ENCODE measurements at places on chromosomes 12 and 14.

GRCh38 chr12:92055877-92056276, 89.8 kb downstream of the BTG1 start:
- DNase-seq: no peak

GRCh38 chr14:96929950-96930349, 132.8 kb downstream of the VRK1 start:
- DNase-seq: no peak

DNA sequence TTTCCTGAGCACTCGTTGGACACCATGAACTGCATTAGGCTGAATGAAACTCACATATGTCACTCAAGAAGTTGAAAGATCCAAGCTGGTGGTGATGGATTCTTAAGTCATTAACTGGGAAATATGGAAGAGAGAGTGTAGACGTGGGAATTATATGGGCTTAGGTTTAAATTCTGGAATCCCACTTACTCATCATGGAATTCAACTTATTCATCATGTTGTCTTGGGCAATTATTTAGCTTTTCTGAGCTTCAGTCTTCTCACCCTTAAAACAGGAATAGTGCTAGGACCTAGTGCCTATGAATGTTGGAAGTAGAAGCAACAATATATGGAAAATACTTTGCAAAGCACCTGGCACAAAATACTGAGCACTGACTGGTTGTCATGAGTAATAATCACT, 292.4 kb upstream of the TBX3 start:
- DNase-seq: no peak

DNA sequence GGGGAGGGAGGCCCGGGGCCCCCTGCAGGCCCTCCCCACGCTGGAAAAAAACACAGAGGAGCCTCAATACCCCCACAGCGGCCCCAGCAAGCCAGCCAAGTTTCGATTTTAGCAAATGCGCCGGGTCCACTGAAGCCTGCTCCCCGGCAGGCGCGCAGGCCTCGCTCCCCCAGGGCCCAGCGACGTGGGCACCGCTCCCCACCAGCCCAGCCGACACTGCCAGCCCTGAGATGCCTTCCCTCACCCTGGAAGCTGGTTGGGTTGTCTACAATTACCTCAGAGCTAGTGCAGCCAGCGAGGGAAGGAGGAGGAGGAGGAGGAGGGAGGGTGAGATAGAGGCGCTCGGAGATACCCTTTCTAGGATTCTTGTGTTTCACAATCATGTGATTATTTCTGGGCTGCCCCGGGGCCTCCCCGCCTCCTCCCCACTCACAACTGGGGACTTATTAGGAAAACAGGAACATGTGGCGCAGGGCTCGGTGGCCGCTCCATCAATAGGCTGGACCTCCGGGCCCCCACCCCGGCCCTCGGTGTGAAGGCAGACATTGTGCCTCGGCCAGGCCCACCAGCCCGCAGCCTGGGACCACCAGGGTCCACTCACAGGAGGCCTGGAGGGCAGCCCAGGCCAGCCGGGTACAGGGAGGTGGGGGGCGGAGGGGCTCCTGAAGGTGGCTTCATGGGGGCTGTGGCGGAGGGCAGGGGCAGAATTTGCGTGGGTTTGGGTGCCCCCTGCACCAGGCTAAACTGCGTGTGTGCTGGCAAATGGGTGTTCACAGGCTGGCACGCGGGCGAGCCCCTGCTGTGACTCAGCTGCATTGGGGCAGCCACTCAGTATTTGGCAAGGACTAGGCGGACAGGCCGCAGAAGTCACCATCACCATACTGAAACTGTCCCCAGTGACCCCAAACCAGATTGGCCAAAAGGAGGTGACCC, 109.9 kb downstream of the NCOR2 start:
- peak; percentile 90 for DNase-seq

GRCh38 chr12:58804749-58805148, 115.6 kb downstream of the LRIG3 start:
- DNase-seq: no peak

DNA sequence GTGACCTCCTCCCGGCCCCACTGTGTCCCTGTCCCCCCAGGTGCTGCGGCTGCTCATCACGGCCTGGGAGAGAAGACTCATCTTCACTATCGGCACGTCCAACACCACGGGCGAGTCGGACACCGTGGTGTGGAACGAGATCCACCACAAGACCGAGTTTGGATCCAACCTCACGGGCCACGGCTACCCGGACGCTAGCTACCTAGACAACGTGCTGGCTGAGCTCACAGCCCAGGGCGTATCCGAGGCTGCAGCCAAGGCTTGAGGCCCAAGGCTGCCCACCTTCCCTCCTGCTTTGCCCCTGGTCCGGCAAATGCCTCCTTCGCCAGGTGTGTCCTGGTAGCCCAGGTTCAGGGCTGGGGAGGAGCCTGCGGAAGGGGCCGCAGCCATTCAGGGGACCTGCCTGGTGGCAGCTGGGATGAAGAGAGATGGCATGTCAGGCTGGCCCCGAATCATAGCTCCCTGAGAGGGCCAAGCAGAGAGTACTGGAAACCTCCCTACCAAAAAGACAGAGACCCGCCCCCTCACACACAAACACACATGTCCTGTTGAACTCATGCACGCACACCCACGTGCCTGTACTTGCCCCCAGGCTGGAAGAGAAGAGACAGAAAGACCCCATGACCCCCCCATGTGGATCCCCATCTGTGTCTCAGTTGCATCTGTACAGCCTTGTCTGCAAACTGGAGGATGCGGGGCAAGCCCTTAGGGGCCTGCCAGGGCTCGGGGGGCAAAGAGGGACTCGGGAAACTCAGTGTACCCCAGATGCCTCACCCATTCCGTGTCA, 38.7 kb downstream of the RASAL1 start:
- no peak for DNase-seq

GRCh38 chr14:87971010-87971409, 22.0 kb downstream of the GALC start:
- no peak for DNase-seq

DNA sequence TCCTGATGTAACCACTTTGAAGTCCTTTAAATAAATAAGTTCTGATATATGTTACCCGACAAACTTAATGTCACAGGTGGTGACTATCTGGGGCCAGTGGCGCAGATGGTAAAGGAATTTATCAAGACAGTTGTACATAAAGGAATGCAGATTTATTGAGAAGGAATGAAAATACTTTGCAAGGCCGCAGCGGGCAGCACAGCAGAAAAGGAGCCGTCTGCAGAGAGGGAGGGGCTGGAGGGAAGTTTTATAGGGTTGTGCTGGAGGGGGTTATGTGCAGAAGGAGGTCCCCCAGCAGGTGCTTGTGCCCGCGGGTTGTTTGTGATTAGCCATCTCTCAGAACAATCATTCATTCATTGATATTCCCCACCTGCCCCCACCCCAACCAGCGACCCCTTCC, 17.4 kb downstream of the GPRC5D start:
- no peak for DNase-seq

DNA sequence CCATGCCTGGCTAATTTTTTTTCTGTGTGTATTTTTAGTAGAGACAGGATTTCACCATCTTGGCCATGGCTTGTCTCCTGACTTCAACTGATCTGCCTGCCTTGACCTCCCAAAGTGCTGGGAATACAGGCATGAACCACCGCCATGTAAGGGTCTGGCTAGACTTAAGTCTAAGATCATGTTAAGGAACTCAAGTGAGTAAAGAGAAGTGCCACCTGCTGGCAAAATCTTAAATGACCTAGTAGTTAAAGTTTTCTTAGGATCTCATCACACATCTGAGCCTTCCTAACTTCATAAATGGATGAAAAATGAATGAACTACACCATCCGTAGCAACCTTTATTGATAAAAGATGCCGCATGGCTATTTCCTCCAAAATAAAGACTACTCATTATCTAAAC, 1.7 kb upstream of the C12orf56 start:
- peak; percentile 31 for DNase-seq

DNA sequence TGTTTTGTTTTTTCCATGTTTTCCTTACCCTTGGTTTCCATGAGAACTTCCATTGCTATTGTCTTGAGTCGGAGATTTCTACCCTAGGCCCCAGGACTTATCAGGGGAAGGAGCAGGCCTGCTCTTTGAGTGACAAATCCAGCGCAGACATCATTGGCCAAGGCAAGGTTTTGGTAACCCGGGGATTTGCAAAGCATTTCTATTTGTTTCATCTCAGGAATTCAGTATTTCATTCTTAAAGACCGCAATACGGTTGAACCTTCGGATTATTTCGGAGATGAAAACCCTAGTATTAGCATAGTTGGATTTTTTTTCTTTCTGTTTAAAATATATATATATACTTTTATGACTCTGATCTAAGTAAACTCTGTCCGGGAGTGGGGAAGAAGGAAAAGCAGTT, 62.0 kb downstream of the TMEM132C start:
- DNase-seq: no peak

DNA sequence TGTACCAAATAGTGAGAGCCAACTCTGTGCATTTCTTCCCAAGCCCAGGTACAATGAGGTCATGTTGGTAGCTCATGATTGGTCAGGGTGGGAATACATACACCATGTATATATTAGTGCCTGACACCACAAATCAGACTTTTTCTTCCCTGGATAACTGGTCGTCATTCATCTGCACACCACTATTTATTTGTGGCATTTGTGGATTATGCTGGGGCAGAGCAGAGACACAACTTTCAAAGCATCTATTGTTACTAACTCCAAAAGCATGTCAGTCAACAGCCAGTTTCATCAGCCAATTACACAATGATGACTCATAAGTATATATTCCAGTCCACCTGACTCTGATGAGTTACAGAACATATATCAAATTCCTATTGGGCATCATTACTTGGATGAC, 181.7 kb downstream of the ADAMTS20 start:
- DNase-seq: no peak

DNA sequence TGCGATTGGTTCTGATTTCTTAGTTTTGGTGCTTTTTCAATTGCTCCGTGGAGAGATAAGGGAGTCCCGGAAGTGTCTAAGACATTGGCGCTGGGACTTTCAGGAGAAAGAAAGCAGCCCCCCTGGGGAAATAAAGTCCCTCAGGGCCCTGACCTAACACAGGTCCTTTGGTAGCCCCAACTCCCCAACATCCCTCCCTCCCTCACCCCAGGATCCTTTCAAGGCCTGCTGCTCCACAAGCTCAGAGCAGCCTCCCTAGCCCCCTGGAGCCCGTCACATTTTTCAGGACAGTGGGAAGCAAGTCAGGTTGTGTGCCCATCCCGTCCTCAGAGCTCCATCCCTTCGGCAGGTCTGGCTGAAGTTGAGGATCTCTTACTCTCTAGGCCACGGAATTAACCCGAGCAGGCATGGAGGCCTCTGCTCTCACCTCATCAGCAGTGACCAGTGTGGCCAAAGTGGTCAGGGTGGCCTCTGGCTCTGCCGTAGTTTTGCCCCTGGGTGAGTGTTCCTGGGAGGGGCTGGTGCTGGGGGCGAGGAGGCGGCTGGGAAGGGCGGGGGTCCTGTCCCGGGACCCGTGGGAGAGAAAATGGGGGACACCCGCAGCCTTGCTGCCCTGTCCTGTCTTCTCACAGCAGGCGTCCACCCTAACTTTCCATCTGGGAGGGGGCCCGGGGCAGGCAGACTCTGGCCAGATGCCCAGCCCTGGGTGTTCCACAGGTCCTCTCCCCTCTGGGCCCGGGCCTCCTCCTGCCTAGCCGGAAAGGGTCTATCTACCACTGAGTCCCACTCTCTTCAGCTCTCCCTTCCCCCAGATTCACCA, 950 bp downstream of the IFI27 start:
- no peak for DNase-seq

DNA sequence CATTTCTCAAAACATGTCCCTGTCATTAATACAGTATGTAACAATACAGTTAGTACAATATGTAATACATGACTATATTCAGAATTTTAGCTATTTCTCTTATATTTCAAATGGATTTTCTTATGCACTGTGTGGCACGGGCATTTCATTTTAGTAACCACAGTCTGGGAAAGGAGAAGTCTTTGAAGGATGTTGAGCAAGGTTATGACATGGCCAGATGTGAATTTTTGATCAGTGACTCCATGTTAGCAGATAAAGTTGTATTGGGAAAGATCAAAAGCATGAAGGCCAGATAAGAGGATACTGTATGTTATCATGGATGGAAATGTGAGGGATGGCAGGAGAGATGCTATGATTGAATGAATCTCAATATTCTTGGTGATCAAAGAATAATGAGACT, 285.2 kb downstream of the NAV3 start:
- DNase-seq: peak; percentile 49

- DNase-seq: peak; percentile 11
These were observed 134.2 kb downstream of the SMOC1 start for GRCh38 chr14:70013271-70013873.

- DNase-seq: no peak
These were observed 140.6 kb downstream of the ITPR2 start for GRCh38 chr12:26692407-26692806.

- DNase-seq: no peak
These were observed 37.3 kb upstream of the ZDHHC17 start for GRCh38 chr12:76726626-76727025.

DNA sequence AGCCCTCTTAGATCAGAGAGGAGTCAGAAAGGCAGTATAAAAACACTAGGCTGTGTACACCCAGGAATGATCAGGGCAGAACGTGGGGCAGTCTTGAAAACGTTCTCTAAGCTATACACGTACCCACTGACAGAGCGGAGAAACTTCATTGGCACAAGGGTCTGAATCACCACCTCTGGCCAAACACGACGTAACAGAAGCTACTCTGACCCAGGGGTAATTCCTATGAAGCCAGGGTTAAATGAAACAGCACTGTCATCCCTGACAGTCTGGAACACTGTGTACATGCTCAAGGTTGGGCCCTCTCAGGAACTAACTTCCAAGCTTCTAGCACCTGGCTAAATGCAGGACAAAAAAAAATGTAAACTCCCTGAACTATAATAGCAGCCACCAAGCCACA, 38.4 kb downstream of the PARP11 start:
- DNase-seq: no peak

DNA sequence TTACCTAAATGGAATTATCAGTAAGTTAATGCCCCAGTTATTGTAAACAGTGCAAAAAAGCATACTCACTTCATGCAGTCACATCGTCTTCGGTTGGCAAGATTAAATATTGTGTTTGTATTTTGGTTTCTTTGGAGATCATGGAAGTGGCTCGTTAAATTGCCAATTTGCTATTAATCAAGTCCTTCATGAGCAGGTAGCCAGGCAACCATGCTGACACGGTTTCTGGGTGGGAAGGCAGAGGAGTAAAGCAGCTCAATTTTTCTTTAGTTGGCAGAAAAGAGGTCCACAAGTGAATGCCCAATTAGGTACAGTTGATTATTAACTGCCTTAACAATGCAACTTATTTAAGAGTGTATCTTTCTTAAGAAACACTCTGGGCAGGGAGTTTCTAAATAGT, 43.9 kb downstream of the PPP4R3A start:
- DNase-seq: no peak

DNA sequence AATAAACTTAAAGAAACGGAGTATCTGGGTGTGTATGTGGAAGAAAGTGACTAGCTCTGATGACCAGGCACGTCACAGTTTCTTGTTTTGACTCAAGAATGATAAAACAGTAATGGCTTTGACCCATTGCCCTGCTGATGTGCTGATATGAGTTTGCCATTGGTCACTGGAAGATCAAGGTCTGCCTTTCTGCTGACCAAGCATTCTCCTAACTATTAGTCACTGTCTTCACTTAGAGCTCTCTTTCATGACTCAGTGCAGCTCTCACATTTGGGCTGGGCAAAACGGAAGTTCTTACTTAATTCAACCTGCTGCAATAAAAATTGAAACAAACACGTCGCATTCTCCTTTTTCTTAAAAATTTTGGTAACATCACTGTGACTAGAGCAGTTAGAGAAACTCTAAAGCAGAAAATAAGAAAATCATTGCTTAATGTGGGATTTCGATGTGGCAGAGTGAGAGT, 366.7 kb downstream of the BTG1 start:
- DNase-seq: peak; percentile 29

GRCh38 chr12:49645146-49646039, 22.0 kb downstream of the PRPF40B start:
- DNase-seq: no peak
